ENCODE measurements at places on chromosomes 5 and 9.
A peak's percentile ranks its signal among the peaks of the same experiment; 100 is the strongest.

DNA sequence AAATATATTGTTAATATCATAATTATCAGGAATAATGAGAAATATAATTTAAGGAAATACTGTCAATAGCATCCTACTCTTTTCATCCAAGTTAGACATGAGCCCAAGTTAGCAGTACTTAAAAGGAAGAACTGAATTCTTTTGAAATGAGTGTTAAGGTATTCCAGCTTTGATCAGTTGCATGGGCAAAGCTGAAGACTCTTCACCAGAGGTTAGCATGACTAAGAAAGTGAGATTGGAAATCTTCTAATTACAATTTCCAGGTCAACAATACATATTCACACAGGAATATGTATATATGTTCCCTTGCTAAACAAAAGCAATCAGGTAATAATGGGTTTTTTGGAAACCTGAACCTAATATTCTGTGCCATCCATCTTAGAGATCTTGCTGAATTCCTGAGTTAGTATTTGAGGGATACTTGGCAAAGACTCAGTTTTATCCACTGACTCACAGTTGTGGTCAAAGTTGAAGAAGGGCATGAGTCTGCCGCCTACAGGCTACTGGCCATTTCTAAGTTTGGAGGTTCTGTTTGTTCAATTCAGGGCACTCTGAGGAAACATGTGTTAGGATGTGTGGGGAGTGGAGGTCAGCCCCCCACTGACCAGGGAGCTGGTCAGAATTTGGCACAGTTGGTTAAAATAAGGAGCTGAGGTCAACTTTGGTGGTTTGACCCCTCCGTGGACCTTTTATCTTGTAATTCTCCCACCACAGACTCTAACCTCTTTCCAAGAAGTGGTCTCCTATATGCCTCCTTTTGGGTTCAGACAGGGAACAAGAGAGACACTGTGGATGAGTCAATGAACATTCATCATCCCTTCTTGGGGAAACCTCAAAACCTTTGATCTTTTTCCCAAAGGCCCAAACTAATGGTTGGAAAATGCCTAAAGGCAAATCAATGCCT, 118.3 kb downstream of the PIK3R1 start:
- DNase-seq, result no peak

DNA sequence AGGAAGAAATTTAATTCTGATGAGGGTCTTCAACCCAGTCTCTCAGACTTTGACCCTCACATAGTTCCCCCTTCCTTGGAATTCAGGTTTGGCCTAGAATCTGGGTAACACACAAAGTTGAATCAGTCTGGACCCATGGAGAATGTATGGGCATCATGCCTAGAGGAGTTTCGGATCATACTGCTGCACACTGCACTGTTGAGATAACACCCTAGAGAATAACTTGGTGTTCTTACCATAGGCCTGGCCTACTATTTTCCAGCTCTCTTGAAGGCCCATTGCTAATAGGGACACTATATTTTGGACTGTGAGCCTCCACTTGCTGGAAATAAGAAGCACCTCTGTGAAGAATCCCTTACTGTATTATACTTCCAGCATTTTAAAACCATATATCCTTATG, 413.5 kb downstream of the PLK2 start:
- no peak for DNase-seq

DNA sequence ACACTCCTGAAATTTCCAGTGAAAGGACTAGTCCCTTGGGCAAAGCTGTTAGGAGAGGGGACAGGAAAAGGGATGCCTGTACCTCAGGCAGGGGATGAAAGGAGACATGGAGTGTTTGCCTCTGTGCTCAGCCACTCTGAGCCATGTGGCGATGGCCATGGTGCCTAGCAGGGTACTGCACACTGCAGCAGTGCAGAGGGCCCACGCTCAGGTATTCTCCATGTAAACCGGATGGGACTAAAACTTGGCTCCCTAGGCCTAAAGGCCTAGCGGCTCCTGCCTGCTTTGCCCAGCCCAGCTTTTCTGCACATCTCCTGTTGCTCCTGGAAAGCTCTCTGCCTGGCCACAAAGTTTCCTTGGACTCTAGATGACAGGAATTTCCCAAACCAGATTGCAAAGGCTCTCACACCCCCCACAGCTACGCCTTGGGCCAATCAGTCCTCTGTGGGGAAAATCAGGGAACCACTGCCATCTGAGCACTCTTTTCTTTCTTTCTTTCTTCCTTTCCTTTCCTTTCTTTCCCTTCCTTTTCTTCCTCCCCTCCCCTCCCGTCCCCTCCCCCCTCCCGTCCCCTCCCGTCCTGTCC, 44.3 kb downstream of the HABP4 start:
- DNase-seq, result no peak

DNA sequence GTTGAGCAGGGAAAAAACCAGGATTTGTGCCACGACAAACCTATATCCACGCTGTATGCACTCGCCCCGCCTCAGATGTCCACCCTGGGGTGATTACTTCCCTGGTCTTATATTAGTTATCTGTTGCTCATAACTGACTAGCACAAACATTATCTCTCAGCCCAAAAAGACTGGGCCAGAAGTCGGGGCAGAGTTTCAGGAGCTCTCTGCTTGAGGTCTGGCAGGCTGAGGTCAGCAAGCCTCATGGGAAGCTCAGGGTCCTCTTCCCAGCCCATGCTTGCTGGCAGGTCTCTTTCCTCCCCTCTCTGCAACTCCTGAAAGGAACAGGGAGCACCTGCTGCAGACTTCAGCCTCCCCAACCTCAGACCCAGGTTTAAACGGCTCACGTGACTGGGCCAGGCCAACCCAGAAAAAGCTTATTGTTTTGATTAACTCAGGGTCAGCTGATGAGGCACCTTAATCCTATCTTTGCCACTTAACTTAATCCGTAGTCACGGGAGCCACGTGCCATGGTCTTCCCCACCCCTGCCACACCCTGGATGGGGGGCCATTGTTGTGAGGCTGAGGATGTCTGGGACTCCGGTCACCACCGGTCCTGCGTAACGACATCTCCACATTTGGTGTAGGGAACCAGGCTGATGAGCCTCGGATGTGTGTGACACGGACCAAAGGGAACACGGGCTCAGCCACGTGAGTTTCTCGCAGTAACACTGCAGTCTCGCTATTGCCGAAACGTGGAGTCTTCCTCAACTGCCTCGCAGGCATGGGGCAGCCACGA, 123.7 kb upstream of the IRX4 start:
- DNase-seq, result no peak

DNA sequence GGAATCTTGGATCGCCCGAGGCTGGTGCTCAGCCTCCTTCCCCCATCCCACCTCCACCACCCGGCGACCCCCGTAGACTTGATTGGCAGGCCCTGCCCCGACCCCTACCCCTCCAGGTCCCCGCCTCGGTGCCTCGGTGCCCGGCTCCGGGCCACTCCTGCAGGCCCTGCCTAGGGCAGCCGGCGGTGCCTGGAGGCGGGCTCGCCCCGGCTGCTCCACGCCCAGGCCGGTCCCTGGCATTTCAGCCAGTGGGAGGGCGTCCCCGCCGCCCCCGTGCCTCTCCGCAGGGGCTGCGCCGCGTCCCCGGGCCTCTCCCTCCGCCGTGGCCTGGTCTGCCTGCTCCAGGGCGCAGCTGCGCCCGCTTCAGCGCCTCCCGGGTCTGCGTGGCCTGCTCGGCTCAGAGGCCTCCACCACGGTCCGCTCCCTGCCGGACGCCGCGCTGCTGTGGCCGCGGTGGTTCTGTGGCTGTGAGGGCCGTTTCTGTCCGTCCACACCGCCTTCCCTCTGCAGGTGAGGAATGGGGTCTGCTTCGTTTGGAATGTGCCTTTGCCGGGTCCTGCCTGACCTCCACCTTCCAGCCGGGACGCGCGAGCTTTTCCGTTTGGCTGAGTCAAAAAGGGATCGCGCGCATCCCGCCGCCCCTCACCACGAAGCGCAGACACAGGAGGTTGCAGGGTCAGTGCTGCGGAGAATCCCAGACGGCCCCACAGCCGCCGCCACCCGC, 48.3 kb upstream of the IRX4 start:
- no peak for DNase-seq

DNA sequence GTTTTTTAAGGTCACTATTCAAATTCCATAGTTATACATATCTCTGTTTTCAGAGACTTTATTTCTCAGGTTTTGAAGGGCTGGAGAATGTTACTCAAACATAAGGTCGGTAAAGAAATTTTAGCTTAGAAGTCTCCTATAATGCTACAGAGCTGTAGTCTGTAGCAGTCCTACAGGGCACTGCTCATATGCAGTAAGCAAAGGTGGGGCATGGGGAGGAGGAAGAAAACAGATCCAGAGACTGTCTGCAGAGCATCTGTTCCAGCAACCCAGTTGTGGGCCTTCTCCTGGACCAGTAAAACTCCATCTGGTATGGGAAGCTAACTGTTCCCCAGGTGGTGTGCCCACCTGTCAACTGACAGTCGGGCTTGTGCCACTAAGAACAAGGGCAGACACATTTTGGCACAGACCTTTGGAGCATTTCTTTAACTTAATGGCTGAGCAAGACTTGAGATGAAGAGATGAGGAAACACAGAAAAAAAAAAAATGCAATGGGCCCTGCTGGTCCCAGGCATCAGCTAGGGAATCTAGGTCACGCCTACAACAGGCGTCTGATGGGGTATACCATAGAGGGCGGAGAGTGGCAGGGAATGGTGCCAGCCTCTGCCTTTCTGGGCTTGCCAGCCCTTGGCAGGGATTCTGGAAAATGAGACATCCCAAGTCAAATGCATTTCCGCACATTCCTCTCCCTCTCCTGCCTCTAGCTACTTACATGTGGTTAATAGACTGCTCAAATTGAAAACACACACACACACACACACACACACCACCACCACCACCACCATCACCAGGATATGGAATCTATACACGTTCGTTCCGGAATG, 218.9 kb downstream of the ARL15 start:
- DNase-seq, result no peak

- DNase-seq, result no peak
Measured at GRCh38 chr5:154388842-154389241, 57.0 kb upstream of the SAP30L start.

DNA sequence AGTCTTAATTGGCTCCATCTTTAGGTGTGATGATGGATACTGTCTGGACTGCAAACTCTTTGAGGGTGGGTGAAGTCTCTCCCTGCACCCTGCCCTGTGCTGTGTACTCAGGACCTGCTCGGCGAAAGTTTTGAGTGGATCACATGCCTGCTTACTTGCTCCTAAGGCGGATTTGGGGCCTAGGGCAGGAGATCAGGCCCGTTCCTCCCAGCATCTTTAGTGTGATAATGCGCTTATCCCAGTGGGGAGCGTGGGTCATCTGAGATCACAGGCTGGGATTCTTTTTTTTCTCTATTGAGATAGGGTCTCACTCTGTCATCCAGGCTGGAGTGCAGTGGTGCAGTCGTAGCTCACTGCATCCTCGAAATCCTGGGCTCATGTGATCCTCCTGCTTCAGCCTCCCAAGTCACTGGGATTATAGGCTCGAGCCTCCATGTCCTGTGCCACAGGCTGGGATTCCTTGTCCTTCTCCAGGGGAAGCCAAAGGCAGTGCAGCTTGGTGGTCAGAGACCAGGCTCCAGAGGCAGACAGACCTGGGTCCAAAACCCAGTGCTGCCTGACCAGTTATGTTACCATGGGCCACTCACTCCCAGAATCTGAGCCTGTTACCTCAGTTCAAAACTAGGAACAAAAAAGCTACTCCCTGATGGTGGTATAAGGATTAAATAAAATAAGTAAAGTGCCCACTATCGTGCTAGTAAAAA, 59.7 kb downstream of the ZNF618 start:
- no peak for DNase-seq

- DNase-seq, result no peak
Measured at GRCh38 chr5:96026406-96027041, 64.9 kb upstream of the ELL2 start.

GRCh38 chr9:71796100-71796767, 27.9 kb upstream of the CEMIP2 start:
- DNase-seq, result peak; percentile 11

DNA sequence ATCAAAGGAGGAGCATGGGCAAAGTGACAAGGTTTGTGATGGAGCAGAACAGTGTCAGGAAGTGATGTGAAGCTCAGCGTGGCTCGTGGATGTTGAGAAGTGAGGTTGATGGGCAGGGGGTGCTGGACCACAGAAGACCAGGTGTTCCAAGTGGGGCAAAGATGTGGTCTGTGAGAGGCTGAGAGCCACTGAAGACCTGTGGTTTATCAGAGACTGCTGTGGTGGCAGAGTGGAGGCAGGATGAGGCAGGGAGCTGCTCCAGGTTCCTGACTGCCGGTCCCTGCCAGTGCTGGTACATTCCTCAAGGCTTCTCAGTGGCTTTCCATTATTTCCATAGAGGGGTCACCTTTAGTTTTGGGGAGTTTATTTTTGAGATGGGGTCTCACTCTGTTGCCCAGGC, 19.1 kb downstream of the PALM2AKAP2 start:
- DNase-seq, result no peak

DNA sequence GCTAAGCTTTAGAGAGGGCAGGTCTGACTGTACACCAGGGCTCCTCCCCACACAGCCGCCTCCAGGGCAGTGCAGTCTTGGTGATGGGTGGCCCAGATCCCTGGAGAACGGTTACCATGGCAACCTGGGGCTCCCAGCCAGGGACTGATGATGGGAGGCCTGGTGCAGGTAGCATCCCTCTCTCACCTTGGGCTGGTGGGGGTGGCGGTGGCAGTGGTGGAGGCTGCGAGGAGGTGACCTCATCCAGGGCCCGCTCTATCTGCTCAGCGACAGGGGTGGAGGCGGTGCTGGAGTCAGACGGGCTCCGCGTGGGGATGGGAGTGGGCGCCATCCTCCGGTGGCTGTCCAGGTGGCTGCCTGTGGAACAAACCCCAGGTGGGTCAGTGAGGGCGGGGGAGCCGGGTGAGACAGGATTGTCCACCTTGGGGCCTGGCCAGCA, 12.3 kb downstream of the PRR7 start:
- DNase-seq, result no peak

DNA sequence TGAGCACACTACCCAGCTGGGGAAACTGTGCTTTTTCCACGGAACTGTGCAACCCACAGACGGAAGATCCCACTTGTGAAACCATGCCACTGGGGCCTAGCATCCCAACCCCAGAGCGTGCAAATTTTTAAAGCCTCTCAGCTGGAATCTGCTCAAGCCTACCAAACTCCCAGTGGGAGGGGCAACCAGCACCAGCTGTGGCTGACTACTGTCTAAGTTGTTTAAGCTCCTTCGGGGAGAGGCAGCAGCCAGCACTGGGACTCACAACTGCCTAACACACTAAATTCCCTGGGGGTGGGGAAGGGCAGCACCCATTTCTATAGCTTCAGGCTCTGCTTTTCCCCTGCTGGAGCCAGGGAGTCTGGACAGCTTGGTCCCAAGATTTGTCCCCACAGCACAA, 287.6 kb upstream of the MSX2 start:
- DNase-seq, result no peak

DNA sequence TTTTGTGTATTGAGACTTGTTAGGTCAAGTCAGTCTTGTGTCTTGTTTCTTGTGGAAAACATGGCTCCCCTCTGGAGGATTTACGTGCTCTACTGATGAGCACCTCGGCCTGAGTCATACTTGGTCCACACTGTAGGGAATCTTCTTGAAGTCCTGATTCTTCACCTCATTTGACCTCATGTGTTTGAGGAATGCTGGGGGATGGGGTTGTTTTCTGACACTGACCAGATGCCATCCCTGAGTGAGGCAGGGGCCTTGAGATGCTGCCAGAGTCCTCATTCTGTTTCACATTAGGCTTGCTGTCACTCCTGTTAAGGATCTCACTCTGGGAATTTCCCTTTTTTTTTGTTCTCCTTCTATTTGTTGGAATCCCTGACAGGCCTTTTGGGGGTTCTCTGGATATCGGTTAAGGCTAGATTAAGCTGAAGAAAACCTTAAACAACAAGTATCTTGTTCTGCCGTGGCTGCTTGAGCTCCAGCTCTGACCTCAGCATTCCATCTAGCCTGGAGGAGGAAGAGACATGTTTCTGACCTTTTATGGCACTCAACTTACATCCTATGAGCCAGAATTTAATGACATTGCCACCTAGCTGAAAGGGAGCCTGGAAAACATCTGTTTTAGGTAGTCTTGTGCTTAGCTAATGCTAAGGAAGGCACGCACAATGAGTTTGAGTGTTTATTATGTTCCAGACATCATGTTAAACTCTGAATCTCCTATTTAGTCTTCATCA, 20.6 kb downstream of the TCOF1 start:
- no peak for DNase-seq

Data from stimulated activated CD4-positive, alpha-beta T cell treated with anti-CD3 and anti-CD28 coated beads, Interleukin-4, amount 100 ng/mL, for 4 hours (primary cell).